ENCODE measurements at places on chromosomes 3 and 15. TPM values are rescaled to one million over a fixed set of nuclear protein-coding genes. Genes with fewer than 3 reads are reported as not detected.

The CPA3 gene
- not detected for polyA plus RNA-seq

The MTMR10 gene
- 9.6 TPM for polyA plus RNA-seq

The MSL2 gene
- polyA plus RNA-seq: 33.6 TPM

The ZBBX gene
- not detected for polyA plus RNA-seq

The EFCC1 gene
- 0.22 TPM for polyA plus RNA-seq

The CERS3 gene
- polyA plus RNA-seq: not detected

The DLL4 gene
- polyA plus RNA-seq: not detected

The ATR gene
- 10.2 TPM for polyA plus RNA-seq

The SIAH2 gene
- 48.1 TPM for polyA plus RNA-seq

The GP5 gene
- polyA plus RNA-seq: 1.3 TPM

The IFT57 gene
- 33.2 TPM for polyA plus RNA-seq

The CHRNA5 gene
- 0.89 TPM for polyA plus RNA-seq

The RARB gene
- not detected for polyA plus RNA-seq

The GUCA1C gene
- polyA plus RNA-seq: not detected

The SLC24A5 gene
- not detected for polyA plus RNA-seq

The SLC12A1 gene
- polyA plus RNA-seq: not detected

The ISLR gene
- not detected for polyA plus RNA-seq

The SLC2A2 gene
- polyA plus RNA-seq: not detected

The CCR3 gene
- 0.22 TPM for polyA plus RNA-seq

The FAM174B gene
- 0.82 TPM for polyA plus RNA-seq

The RTP1 gene
- polyA plus RNA-seq: not detected

The SELENOK gene
- 157 TPM for polyA plus RNA-seq

The PAQR5 gene
- not detected for polyA plus RNA-seq

The OIP5 gene
- polyA plus RNA-seq: 0.58 TPM

The IL16 gene
- 310 TPM for polyA plus RNA-seq

The TM4SF1 gene
- polyA plus RNA-seq: not detected

The TMEM108 gene
- polyA plus RNA-seq: not detected

The FBLN2 gene
- 3.2 TPM for polyA plus RNA-seq

The GABRB3 gene
- not detected for polyA plus RNA-seq

The CCR9 gene
- polyA plus RNA-seq: 1.4 TPM

The OXTR gene
- 0.05 TPM for polyA plus RNA-seq

The SOX14 gene
- polyA plus RNA-seq: not detected

The HDC gene
- polyA plus RNA-seq: not detected

The ITIH1 gene
- polyA plus RNA-seq: not detected

The PRSS50 gene
- 0.13 TPM for polyA plus RNA-seq

The DNAJA4 gene
- polyA plus RNA-seq: 12.3 TPM

The CFAP161 gene
- polyA plus RNA-seq: not detected

The GOLGA8S gene
- not detected for polyA plus RNA-seq

The TNNC1 gene
- polyA plus RNA-seq: not detected

The GATM gene
- 0.43 TPM for polyA plus RNA-seq

The UCN2 gene
- polyA plus RNA-seq: not detected
